ENCODE measurements at places on chromosomes 1 and 21.

- DNase-seq, result no peak
These were observed 3.1 kb upstream of the SYTL1 start for GRCh38 chr1:27338751-27339150.

DNA sequence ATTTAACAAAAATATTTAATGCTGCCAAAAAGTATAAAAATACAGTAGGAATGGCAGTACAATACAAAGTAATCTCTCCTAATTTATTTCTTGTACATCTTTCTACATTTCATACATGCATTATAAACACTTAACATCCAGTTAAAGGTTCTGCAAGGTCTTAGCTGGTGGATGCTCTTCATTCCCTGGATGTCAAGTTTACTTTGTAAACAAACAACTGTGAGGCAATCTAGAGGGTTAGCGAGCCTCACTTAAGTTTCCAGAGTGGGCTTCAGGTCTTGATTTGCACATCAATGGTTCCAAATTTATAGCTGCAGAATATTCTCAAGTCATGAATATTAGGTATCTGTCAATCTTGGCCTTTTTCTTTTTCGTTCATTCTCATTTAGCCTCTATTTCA lies 21.3 kb downstream of the RALGPS2 start:
- no peak for DNase-seq

DNA sequence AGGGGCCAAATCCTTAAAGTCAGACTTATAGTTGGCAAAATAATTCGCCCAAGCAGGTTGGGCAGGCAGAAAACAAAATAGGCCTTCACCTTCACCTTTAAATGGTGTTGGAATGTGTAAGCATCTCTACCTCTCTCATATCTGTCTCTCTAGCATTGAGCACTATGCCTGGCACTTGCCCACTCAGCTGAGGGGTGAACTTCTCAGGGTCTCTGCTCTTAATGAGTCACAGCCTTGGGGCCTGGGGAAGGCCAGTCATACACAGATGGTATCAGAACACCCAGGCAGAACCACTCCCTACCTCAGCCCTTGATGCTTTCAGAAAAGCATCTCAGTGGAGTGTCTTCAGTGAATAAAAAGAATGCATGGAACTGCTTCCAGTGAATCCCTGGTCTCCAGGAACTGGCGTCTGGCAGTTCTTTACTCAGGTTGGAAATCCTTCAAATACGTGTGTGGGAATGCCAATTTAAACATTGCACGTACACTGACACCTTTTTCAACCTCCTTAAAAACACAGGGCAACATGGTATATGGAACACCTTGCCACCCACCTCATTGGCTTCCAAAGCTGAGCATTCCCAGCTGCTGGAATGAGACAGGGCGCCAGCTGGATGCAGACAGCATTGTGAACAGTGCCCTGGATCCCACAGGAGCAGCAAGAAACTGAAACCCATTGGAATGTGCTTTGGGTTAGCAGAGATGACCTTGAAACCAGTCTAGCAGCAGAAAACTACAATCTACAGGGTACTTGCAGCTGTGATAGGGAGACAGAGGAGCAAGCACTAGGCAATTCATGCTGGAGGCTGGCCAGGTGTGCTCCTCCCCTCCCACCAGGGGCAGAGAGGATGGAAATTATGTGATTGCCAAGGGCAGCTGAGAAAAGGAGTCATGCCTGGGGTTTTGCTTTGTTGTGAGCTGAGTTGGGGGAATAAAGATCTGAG lies 30.0 kb downstream of the ZNF697 start:
- no peak for DNase-seq

GRCh38 chr1:41615316-41615715 lies 130.8 kb upstream of the EDN2 start:
- no peak for DNase-seq

GRCh38 chr1:23551849-23552248 lies 7.5 kb downstream of the ID3 start:
- no peak for DNase-seq

DNA sequence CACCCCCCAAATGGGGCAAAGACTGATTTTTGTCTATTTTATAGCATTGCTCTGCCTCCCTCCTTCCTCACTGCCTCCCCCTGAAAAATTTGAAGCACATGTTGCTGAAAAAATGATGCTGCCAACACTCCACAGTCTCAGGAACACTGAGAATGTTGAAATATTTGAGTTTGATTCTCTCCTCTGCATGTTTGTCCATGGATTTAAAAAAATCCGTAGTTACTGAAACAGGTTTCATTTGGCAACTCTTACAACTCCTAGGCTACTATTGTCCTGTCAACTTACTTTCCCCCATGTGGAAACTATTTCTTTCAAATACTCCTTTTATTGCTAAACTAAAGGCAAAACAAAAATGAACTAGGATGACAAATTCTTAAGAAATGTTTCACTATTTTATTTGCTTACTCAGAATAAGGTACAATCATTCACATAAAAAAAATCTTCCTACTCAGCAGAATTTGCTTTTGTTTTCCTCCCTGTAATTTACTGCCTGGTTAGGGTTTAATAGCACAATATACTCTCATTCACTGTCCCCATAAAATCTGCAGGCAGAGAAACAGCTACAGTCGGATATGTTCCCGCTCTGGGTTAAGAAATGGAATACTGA lies 50.2 kb downstream of the C21orf91 start:
- DNase-seq, result no peak

- DNase-seq, result no peak
These were observed 16.7 kb upstream of the IL10RB start for GRCh38 chr21:33249331-33250002.

DNA sequence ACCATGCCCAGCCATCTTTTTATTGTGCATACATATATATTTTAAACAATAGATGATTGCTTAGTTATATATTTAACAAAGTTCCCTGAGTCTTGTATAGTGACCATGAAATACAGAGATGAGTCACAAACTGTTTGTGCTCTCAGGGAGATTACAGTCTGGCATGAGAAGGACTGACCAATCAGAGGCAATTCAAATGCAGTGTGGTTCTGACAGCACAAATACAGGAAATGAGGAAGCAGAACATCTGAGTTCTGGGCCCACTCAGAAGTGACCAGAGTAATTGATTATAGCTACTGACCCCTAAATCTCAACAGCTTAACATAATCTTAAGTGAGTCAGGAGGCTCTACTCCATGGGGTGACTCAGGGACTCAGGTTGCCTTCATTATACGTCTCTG lies 534.5 kb downstream of the OMA1 start:
- no peak for DNase-seq

DNA sequence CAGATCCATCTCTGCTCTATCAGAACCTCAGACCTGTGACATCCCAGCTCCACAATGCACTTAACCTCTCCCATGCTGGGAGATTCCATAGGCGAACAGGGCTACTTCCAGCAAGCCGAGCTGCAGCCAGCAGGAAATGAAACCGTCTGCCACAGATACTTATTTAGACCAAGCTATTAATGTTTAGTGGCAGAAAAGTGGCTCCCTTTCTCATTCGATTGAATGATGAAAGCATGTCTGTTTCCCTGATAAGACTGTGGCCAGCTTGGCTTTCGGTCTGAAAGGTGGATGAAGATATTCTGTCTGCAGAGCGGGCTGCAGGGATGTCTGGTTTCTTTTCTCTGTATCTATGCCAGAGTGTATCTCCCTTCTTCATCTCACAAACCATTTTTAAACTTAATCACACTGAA lies 146.4 kb downstream of the GREM2 start:
- DNase-seq, result no peak

DNA sequence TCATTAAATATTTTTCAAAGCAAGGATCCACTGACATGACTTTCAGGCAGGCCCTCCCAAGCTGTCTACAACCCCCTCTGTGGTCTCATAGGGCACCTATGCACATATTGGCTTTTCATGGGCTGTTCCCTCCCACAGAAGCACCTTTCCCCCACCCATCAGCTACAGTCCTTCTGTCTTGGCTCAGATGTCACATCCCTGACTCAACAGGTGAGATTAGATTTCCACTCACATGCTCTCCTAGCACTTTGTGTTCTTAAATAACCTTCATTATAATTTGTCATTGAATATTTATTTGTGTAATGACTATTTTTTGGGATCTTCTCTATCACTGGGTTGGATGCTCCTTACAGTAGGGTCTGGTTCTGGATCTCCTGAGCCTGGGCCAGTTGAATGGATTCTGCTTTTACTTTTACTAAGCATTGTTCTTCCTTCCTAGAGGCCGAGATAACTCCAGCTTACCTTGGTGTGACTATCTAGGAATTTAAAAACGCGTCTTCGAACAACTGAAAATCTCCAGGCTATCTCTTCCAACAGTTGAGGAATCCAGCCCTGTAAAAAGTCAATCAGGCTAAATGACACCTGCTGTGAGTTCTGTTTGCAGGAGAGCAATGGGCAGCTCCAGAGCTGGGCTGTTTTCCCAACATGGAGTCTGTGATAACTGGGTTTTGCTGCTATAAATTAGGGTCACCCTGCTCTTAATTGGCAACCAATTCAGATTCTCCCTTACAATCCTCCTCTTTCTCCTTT lies 16.2 kb downstream of the ROR1 start:
- DNase-seq, result no peak

GRCh38 chr1:60765204-60765603 lies 317.2 kb upstream of the NFIA start:
- no peak for DNase-seq

GRCh38 chr1:19138331-19138730 lies 71.7 kb downstream of the UBR4 start:
- DNase-seq, result no peak

DNA sequence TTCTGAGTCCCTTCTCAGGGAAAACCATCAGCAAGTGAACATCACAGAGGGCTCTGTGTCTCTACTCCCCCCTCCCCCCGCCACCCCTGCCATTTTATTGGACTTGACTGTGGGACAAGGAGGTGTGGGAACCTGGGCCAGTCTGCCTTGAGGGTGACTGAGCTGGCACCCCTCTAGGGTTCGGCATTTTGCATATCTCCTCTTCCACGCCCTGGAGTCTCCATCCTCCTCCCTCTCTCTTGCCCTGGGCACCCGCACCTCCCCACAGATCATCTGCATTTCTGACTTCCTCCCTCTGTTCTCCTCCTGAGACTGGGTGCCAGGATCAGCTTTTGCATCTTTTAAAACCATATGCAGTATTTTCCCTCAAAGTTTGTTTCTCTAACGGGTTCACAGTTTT lies 107.1 kb upstream of the ERRFI1 start:
- no peak for DNase-seq

DNA sequence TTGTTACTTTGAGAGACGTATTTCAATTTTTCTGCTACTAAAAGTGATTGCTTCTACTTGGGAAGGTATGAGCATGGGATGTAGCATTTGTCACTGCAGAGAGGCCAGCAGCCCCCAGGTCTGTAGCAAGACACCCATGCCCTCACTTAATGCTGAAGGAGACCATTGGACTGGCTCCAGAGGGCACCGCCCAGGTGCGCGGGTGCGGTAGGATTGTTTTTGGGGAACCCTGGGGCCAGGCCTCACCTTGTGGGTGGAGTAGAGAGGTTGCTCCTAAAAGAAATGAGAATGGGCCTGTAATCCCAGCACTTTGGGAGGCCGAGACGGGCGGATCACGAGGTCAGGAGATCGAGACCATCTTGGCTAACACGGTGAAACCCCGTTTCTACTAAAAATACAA lies 30.6 kb upstream of the IFNGR2 start:
- DNase-seq, result no peak

GRCh38 chr1:236568285-236568894 lies 35.9 kb downstream of the HEATR1 start:
- no peak for DNase-seq

DNA sequence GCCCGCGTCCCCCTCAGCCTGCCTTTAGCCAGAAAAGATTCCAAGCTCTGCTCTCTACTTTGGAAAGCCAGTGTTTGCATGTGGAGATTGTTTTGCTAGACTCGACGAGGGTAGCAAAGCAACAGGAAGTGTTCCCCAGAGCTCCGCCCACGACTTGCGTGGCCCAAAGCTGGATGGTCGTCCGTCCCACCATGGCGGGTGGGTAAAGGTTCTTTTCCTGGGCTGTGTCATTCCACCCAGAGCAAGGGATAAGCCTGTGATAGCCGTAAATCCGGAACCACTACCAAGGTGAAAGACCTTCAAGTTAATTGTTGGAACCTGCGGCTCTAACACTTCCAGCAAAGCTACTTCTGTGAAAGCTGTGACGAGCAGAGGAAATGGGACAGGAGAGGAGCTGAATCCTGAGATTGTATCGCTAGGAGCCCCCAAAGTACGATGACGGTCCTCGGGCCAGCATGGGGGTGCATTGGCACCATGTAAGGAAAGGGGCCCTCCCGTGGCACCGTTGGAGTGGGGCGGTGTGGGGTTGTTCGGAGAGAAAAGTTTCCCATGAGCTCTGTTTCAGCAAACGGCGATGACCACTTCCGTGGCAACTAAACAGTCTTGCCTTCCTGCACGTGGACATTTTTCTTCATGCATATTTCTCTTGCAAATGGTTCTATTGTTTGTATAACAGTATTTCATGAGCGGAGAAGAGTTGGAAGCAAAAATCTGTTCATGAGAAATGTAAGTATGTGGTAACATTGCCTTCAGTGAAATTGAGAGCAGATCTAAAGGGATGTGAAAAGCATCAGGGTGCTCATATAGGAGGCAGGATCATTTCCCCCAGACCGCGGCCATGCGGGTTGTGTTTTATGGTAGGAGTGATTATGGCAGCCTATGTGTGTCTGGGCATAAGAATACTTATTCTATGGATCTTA lies 8.4 kb downstream of the MX2 start:
- DNase-seq, result no peak

DNA sequence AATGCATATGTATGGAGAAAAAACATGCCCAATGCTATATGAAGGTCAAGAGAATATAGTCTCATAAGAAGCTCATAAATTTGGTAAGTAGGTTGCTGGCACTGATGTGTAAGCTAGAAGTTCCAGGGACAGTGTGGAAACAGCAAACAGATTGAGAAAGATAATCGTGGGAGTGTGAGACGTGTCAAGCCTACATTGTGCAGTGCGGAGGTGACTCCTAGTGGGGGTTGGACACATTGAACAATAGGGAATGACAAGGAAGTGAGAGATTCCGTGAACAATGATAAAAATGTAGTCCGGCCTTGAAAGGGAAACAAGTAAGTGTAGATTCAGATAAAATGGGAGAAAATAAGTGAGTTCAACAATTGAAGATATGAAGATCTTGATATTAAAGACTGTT lies 788.4 kb upstream of the PRMT6 start:
- DNase-seq, result no peak

DNA sequence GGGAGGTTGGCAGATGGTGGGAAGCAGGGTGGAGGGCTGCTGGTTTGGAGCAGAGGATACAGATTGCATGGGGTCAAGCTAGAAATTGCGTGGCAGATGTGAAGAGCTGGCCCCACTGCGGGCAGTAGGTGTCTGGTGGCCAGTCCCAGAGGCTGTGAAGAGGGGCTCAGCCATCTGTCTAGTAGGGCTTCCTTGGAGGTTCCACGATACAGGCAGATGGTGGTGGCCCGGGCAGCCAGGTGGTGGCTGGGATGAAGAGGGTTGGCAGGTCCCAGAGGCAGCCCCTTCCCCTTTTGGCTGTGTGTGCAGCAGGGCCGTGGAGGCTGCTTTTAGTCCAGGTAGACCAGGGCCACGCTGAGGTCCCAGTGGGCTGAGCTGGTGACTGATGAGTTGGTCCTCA lies 16.6 kb downstream of the PSEN2 start:
- DNase-seq, result no peak

DNA sequence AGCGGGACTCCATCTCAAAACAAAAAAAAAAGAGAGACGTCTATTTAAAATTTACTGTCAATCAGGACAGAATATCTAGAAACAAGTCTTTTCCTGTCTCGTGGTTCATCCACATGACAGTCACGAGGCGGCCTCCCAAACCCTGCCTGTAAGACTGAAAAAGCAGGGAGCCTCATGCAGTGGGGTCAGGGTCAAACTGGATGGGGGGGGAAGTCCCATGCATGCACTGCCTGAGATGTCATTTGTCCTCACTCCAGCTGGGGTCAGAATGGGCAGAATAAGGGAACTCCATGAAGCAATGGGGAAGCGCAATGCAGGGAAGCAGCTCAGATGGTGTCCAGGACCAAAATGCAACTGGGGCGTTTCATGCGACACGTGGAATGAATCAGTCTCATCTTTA lies 85.5 kb downstream of the PIK3CD start:
- DNase-seq, result no peak
